ENCODE measurements at places on chromosomes 2 and 18.

- DNase-seq: no peak
Observed at GRCh38 chr2:27024812-27025211, 8.0 kb upstream of the TMEM214 start.

GRCh38 chr2:21781962-21782361, 658.2 kb downstream of the TDRD15 start:
- DNase-seq: no peak

DNA sequence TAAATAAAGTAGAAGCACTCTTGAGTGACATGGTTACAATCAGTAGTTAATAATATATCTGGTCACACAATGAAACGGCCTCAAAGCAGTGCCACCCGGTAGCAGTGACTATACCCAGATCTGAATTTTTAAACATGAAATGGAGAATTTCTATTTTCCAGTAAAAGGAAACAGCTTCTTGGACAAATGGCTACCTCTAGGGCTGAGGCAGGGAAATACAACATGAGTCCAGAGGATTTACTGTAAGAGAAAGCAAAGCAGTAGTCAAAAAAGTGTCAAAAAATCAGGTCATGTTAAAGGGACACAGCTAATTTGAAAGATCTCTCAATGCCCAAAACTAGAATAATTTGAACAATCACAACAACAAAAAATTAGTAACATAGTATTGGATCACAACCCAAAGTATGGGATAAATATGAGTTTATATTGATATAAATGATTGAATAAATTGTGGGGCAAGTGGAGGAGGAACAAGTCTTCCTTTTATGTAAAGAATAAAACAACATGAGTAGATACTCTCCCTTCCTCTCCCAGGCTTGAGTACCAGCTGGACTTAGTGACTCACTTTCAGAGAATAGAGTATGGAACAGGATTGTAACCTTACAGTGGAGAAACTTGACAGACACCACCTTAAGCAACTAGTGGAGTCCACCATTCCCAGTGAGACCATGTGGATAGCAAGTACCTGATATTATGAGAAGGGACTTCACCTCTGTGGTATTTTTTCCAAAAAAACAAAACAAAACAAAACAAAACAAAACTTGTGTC, 180.8 kb downstream of the MBD2 start:
- no peak for DNase-seq

- DNase-seq: no peak
Observed at GRCh38 chr18:70973626-70974025, 684.8 kb downstream of the SOCS6 start.

DNA sequence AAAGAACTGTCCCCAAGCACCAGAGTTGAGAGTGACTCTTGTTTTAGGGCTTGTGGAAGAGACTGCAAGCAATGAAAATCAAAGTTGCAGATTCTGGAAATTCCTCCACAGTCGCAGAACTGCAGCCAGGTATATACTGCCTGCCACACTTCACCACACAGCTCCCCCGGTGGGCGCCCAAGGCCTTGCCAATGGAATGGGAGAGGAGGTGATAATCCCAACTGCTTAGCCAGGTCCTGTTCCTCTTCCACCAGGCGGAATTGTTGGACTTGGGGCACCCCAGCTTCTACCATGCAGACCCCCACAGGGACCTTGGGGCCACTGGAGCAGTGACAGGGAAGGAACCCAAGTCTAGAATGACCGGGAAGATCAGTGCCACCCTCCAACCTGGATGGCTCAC, 4.8 kb upstream of the PDIA6 start:
- DNase-seq: no peak

- DNase-seq: no peak
Observed at GRCh38 chr2:65013776-65014175, 24.6 kb downstream of the SLC1A4 start.

DNA sequence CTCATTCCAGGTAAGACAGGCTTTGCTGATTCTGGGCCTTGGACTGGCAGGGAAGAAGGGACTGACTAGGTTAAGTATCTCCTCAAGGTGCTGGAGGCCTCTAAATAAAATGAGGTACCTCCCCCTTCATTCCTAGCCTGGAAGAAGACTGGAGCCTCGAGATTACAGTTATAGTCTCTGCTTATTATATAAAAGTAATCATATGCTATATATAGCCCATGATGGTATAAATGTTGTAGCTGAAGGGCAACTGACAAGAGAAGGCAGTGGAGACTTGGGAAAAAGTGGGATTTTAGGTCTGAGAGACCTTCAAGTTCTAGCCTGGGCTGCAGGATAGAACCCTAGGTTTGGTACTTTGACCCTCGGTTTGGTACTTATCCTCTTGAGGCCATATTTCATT, 248.3 kb downstream of the PLCL1 start:
- no peak for DNase-seq

DNA sequence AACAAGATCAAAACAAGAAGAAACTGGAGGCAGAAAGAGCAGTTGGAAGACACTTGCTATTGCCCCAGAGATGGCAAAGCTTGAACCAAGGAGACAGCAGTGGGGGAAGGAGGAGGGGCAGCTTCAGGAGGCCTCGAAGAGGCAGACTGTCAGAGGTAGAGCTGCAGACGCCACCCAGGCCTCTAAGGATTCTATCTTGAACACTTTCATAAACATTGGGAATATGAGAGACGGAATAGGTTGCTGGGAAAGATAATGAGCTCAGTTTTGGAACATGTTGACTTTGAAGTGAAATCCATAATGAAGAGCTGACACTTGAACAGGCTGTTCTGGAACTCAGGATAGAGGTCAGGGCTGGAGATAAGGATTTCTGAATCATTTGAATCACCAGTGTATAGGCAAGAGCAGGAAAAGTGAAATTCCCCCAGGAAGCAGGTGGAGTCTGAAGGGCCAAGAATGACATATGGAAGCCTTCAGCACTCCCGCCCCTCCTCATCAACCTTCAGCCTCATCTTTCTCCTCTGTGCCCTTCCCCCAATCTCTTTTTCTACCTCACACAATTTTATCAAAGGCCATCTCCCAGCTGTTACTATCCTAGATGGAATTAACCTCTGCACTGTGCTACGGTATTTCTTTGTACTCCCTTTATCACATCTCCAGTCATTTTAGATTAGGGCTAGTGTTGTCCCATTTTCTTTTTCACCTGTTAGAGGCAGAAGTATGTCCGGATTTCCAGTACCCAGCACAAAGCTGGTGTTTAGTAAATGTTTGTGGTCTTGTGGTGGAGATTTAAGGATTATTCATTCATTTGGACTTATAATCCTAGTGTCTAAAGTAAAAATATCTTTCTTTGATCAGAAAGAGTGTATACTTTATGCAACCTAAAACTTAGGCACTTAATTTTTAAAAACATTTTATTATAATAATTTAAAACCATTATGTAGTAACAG, 47.5 kb upstream of the RTN4 start:
- DNase-seq: no peak

- DNase-seq: no peak
Observed at GRCh38 chr18:48529796-48530195, 9.0 kb upstream of the CTIF start.

DNA sequence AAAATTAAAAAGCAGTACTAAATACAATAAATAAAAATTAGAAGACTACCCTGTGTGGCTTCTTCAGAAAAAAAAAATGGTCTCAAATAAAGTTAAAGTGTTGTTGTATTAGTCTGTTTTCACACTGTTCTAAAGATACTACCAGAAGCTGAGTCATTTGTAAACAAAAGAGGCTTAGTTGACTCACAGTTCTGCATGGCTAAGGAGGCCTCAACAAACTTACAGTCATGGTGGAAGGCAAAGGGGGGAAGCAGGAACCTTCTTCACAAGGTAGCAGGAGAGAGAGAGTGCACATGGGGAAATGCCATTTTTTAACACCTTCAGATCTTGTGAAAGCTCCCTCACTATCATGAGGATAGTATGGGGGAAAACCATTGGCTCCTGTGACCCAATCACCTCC, 612.8 kb downstream of the RNF144A start:
- no peak for DNase-seq

GRCh38 chr18:33838054-33838453, 260.0 kb downstream of the ASXL3 start:
- no peak for DNase-seq

- DNase-seq: no peak
Observed at GRCh38 chr2:118492335-118492734, 355.1 kb downstream of the EN1 start.

DNA sequence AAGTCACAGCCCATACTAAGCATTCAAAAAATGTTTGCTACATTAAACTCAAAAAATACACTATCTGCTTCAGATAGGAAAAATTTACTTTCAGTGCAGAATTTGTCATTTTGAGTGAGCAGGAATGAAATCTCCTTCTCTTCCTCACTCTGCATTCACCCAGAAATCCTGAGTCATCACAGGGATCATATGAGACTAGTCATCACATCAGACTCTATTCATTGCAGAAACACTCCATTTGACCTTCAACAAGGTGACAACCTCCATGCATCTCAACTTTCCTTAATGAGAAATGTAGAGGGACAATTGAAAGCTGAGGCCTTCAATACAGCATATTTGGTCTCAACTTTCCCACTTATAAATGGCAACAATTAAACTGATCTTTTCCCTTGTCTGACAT, 130.4 kb upstream of the CYP26B1 start:
- no peak for DNase-seq

GRCh38 chr2:204664708-204665121, 119.4 kb downstream of the PARD3B start:
- no peak for DNase-seq

- no peak for DNase-seq
Observed at GRCh38 chr2:127208313-127208712, 11.8 kb downstream of the CYP27C1 start.

- DNase-seq: no peak
Observed at GRCh38 chr2:207694811-207695281, 16.6 kb upstream of the CCNYL1 start.

GRCh38 chr18:24499814-24500213, 39.4 kb downstream of the HRH4 start:
- no peak for DNase-seq

DNA sequence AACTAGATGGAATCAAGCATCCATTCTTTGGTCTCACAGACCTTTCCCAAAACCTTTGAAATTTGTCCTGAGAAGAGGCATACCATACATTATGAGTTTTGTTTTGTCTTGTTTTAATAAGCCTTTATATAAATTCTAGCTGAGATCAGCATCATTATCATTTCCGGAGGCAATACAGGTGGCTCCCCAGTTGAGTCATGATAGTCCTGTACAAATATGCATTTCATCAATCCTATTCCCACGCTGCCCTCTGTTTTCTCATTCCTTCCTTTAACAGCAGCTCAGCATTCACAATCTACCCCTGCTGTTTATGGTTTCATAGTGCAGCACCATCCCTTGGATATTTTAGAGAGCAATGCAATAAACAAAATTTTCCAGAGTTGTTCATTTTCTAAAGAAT, 216.7 kb downstream of the TXNL1 start:
- no peak for DNase-seq

DNA sequence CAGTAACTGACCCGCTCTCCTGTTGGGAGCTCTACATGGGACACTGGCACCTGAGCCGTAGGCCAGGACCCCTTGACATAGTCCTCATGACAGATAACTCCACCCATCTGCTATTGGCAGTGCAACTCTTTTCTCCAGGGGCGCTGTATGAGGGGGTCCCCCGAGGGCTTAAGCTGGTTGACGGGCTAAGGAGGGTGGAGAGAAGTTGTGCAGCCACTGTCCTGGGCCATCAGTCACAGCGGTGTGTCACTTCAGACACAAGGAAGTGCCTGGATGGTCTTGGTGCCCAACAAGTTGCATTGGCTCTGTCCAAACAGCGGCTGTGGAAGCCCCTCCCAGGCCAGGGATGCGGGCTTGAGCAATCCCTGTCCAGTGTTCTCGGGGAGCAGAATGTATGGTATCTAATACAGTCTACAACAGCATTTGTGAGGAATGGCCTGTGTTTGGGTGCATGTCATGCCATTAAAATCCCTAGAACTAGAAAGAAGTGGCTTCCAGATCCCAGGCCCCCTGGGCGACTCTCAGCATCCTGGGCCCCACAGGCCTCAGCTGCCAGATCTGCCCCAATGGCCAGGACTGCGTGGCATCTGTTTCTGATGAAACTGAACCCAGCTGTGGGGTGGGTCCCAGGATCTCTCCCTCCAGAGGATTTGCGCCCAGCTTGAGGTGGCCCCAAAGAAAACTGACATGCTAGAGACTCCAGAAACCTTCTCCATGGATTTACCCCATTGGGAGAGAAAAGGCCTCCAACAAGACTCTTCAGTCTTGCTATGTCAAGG, 23.3 kb downstream of the TTC32 start:
- no peak for DNase-seq

DNA sequence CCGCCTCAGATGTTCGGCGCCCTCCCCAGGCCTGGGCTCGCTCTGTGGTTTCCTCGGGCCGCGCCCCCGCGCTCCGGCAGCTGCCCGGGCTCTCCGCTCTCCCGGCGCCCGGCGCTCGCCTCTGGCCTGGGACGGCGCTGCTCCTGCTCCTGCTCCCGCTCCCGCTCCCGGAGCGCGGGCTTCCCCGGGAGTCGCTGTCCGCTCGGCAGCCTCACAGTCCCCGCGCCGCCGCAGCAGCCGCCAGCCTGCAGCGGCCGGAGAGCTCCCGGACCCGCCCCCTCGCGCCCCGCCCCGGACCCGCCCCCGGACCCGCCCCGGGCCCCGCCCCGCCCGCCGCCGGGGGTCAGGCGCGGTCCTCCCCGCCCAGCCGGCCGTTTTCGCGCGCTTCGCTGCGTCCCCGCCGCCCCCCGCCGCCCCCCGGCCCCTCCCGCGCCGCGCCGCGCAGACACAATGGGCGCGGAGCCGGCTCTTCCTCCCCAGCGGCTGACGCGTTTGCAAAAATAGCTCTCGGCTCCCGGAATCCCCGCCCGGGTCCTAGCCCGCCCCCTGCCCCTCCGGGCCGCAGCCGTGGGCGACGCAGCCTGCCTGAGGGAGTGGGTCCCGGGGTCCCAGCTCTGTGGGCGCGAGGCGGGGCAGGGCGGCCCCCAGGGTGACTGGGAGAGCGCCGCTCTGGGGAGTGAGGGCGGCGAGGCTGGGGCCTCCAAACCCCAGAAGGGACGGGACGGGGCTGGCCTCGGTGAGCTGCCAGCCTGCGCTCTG, at the start of gene ARL4C:
Gene ARL4C, minus strand, starts transcription at position 247 of the 759 bp plus-strand sequence. CDS start 495 bp downstream, outside the sequence.
- no peak for DNase-seq

DNA sequence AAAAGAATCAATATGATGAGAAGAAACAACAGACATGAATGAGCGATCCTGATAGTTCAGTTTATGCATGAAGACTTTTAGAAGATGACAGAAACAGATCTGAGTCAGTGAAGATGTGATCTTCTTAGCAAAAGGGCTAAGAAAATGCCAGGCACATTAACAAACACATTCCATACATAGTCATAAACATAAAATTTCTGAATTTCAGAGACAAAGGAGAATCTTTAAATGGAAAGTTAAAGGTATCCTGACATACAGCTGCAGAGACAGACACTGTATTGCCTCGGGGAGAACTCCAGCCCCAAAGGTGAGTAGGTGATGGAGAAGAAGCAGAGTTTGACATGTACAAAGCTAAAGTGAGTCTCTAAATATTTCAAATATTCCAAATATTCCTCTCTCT, 40.6 kb upstream of the FN1 start:
- no peak for DNase-seq

DNA sequence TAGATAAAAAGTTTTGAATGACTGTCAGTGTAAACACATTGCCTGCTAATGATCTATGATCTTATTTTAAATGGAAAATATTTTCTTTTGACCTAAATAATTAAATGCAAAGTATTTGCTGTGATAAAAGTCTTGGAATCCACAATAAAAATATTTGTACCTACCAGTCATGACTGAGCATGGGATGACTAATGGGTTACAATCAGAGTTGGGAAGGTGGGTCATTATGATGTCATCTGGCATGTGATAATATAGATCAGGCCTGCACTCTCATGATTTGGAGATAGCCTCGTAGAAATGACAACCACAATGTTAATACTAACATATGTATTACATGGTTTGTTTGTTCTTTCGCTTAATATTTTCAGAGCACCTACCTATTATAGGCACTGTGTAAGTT, 848.8 kb upstream of the KLHL29 start:
- DNase-seq: no peak

- no peak for DNase-seq
Observed at GRCh38 chr2:80303006-80303908, 1.3 kb downstream of the LRRTM1 start.
